ENCODE measurements at places on chromosomes 7 and 10.

- DNase-seq: no peak
Observed at GRCh38 chr7:134276951-134277350, 39.8 kb downstream of the SLC35B4 start.

DNA sequence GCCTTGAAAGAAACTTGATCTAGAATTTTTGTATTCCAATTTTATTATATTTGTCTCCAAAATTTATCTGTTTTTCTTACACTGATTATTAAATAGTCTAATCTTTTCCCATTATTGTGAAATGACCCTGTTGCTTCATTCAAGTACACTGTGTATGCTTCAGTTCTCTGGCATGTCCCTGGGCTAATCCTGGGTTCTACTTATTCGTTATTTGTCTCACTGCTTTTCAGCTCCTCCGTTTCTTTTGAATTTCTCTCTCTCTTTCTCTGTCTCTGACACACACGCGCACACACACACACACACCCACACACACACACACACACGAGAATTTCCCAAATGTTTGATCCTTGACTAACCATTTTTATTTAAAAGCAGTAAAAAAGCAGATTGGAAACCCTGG, 768.6 kb downstream of the NRG3 start:
- no peak for DNase-seq

DNA sequence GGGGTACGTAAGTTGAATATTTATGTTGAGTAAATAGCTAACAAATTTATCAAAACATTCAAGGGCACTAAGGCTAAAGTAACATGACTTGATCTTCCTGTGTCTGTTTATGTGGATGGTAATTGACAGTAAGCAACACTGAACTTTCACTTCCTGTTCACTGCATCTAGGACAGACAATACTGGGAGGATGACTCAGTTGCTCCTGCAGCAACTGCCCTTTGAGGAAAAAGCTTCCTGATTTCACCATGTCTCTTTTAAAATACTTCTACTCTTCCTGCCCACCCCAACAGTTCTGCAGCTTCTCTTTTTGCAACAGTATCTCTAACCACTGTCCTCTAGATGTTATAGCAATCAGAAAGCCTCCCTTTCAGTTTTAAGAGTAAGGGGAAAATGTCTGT, 76.6 kb upstream of the HGF start:
- DNase-seq: no peak

DNA sequence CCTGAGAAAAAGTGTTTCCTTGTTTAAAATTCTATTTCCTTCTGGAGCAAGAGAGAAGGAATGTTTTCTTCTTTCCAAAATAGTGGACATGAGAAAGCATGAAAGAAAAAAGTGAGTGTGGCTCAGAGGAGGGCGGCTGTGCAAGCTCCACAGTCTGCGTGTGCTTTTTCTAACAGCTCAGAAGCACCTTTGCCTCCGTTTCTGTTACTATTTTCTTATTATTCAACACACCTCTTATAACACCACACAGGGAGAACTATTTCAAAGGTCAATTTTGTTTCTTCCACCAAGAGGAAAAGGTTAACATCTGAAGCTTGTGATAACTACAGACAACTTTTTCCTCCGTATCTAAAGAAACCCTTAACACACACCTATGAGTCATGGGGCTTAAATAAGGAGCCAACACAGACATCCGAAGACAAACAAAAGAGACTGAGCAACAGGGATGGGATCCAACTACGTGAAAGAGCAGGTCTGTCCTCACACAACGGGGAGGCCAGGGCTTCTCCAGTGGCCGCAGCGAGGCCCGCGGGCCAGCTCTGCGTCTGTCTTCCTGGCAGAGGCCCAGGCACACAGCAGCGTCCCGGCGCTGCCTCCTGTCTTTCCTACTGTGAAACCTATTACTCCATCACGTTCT, 36.2 kb upstream of the NCAPG2 start:
- DNase-seq: no peak

DNA sequence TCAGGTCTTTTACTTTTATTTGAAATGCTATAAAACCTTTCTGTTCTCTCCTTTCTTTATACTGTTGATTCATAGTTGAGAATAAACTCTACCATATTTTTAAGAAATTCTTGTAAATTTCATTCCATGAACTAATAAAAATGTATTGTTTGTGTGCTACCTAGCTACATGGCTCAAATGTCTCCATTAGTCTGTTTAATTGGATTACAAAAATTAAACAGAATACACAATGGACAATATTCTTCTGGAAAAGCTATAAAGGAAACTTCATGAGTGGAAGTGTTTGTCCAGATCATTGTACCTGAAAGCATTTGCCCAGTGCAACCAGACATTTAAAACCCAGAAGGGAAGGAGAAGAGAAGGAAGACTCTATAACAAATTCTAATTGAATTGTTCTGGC, 20.1 kb downstream of the KCND2 start:
- DNase-seq: no peak

- DNase-seq: no peak
Observed at GRCh38 chr7:139913845-139914135, 84.7 kb downstream of the TBXAS1 start.

DNA sequence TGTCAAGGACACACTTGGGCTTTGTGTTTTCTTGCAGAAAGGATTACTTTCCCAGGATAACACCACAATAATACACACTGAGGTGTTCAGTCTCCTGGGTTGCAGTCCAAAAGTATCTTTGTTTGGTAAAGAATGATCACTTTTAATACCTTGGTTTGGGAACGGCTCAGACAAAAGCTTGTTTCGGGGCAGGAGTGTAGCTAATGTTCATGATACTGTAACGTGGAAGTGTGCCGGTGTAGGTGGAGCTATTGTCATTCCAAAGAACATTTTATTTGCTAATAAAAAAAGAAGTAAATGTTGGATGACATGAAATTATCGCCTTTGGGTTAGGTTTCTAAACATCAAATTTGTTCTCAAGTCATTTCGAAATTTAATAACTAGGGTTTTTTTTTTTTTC, 1.2 kb downstream of the EIF4H start:
- no peak for DNase-seq

DNA sequence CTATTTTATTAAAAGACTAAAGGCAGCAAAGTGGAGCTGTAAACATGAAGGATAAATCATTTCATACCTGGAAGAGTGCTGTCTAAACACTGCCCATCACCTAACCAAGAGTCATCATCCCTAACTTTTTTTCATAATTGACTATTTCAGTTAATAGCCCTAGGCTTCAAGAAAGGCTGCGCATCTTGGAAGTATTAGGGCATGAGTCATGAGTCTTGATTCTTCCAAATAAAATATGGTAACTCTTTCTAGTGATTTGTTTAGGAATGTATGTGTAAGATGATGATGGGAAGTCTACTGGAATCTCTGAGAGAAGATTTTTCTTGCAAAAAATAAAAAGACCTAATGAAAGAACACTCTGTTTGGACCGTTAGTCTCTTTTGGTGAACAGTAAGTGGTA, 207.7 kb upstream of the AHR start:
- DNase-seq: no peak

DNA sequence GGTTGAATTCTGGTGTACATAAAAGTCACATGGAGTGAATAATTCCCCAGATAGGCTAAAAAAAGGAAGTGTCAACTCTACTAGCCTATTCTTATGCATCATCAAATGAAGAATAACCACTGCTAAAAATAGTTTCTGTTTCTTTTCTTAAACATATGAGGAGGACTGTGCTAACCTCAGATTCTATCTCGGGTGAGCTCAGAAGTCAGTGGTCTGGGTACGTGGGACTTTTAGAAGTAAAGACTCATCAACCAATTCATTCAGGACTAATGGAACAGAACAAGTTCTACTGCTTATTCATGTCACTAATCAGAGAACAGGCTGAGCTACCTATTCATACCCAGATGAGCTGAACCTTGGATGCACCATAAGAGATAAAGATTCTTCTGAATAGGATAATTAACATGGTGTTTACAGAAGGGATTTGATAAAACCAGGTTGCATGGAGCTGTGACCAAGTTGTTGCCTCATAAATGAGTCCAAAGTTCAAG, 9.5 kb upstream of the ASAH2 start:
- no peak for DNase-seq

DNA sequence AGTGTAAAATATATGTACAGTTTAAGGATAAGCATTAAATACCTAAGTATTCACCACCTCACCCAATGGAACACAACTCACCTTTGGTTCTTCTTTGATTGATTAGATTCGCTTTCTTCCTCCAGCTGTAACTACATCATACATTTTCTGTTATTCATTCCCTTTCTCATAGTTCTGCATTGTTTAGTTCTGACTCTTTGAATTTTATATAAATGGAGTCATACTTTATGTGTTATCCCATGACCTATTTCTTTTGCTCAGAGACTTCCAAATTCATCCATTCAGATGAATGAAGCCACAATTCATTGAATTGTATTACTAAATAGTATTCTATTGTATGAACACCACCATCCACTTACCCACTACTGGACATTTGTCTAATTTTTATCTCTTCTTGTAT, 12.3 kb downstream of the THNSL1 start:
- no peak for DNase-seq

GRCh38 chr7:78090616-78091015, 292.0 kb downstream of the PHTF2 start:
- no peak for DNase-seq

GRCh38 chr7:108488768-108489538, 32.7 kb upstream of the NRCAM start:
- no peak for DNase-seq

- no peak for DNase-seq
Observed at GRCh38 chr7:44937426-44937825, 41.4 kb downstream of the MYO1G start.

DNA sequence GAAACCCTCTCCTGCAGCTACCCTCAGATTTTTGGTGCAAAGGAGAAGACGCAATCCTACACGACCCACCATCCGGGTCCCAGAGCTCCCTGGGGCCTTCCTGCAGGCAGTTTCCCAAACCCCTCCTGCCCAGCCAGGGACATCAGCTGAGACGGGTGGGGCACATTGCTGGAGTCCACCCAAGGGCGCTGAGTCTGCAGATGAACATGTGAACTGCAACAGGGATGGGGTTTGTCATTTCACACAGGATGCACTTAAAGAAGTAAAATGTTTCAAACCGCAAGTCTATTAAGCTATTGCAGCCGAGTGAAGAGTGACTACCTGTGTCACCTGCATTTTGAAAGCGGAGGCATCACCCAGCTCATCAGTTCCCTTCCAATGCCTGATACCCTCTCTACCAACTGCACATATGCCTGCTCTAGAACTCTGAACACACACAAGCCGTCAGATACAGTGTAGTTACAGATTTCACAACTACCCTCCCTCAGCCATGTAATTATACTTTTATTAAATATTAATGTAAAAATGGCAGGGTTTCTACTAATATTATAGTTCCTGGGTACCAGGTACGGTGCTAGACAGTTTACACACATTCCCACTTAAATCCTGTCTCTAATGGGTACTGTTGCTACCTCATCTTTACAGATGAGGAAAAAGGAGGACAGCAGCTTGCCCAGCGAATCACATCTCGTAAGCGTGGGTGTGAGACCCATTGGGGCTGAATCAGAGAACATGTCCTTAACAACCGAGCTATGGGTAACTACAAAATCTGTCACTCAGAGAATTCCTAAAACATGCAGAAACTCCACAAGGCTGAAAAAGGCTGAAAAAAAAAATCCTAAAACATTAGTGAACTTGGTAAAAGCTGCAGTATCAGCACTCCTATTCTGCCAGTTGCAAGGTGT, 71.2 kb downstream of the GRB10 start:
- no peak for DNase-seq

DNA sequence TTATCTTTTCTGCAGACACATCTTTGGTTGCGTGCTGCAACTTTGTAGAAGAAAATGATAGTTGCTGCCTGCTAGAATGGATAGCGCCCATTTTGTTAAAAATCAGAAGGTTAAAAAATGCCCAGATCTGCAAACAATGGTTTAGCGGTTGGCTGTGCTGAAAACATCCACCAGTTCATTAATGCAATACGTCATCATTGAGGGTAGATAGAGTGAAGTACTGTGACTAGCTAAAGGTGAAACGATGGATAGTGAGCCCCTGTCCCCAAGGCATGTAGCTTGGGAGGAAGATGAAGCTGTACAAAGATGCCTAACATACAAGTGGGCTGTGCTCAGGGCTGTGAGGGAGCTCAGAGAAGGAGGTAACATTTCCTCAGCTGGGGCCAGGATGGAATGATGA, 48.4 kb downstream of the TEX36 start:
- no peak for DNase-seq

GRCh38 chr10:73801253-73801590, 10.2 kb downstream of the NDST2 start:
- no peak for DNase-seq

DNA sequence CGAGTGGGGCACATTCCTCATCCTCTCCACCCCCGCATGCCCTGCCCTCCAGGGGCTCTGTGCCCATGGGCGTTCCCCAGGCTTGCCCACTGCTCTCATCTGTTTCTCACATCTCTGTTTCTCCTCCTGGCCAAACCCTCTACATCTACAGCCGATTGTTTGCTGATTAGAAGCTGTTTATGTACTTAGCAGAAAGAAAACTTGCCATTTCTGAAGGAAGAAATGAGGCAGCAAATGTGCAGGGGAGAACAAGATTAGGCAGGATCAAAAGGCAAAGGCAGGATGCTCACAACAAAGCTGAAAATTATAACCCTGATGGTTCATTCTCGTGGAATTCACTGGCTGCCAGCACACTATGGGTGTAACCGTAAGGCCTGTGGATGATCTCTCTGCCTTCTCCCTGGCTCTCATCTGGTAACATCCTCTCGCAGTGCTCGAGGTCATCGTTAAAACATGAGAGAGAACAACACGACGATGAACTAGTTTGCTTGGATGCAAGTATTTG, 111.6 kb upstream of the KLF14 start:
- no peak for DNase-seq

DNA sequence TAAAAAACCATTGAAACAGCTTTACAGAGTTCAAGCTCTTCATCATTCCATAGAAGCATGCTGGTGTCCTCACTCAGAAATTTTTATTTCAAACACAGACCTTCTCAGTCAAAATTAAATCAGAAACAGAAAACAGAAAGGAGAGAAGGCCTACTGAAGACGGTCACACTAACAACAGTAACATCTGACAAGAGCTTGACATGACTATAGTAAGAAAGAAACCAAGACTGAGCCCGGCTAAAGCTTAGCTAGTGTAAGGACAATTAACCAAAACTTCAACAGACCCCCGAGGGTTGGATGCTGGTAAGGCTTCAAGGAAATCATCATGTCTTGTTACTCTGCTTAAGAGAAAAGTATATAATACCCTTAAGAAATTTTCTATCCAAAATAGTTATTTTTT, 38.6 kb downstream of the MTPN start:
- no peak for DNase-seq

GRCh38 chr10:5234106-5234860, 37.6 kb downstream of the AKR1C4 start:
- no peak for DNase-seq

- DNase-seq: no peak
Observed at GRCh38 chr7:146002431-146003078, 114.0 kb upstream of the CNTNAP2 start.

GRCh38 chr10:90226517-90226916, 525.1 kb downstream of the KIF20B start:
- no peak for DNase-seq

DNA sequence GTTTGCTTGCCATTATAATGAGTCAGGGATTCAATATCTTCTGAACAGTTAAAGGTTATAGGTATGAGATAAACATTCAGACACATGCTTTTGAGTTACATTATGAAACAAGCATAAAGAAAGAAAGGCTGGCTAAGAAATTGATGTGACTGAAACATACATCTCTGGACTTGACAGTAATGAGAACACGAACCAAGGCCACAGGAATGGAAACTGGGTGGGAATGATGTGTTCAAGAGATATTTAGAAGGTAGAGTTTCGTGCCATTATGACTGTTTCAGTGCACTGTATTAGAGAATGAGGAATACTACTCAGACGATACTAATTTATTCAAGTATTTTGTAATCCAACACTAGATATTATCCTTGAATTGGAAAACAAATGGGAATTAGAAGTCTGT, 332.1 kb upstream of the MAGI2 start:
- no peak for DNase-seq

Measured in stimulated activated CD8-positive, alpha-beta memory T cell treated with anti-CD3 and anti-CD28 coated beads, Interleukin-7, amount 100 ng/mL, for 1 hour (primary cell).